MM.1S (cell line): ENCODE measurements at places on chromosomes 2 and 18.

DNA sequence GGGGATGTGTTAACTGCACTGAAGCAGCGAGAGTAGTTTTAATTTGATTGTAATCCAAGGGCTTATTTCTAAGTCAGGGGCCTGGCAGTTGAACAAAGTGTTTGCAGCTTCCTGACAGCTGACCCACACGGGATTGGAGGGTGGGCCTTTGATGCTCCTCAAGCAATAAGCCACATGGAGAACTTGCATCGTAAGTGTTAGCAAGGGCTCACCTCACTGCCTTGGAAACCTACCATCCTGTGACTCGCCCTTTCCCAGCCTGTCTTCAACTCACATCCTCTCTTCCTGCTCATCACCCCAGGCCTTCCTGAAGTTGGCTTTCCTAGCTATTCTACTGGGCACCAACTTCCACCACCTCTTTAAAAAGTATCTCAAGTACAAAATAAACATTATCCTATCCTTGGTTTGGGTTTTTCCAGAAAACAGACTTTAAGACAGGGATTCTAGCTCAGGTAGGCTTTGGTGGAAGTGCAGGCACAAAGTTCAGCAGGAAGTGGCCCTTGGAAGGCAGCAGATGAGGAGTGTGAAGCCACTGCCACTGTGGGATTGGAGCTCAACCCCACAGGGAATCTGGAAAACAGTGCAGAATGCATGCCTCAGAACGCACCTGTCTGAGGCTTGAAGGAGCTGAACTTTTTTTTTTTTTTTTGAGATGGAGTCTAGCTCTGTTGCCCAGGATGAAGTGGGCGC lies 31.6 kb downstream of the B3GNT2 start:
- DNase-seq, result no peak

DNA sequence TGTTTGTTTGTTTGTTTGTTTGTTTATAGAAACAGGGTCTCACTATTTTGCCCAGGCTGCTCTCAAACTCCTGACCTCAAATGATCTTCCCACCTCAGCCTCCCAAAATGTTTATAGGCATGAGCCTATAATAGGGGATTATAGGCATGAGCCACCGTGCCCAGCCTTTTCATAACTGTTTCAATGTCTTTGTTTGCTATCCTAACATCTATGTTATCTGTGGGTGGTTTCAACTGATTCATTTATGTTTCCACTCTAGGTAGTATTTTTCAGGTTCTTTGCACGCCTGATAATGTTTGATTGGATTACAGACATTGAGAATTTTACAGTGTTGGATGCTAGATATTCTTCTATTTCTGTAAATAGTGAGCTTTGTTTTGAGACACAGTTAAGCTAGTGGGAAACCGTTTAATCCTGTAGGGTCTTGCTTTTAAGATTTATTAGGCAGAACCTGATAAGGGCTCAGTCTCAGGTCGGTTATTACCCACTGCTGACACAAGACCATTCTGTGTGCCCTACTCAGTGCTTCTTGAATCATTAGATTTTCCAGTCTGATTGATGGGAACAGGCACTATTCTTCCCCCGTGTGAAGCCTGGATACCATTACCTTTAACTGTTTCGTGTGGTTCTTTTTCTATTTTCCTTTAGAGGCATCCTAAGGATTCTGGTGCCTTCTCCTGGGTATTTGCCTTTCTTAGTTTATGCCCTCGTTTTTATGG lies 76.5 kb upstream of the TMEM87B start:
- DNase-seq, result no peak

DNA sequence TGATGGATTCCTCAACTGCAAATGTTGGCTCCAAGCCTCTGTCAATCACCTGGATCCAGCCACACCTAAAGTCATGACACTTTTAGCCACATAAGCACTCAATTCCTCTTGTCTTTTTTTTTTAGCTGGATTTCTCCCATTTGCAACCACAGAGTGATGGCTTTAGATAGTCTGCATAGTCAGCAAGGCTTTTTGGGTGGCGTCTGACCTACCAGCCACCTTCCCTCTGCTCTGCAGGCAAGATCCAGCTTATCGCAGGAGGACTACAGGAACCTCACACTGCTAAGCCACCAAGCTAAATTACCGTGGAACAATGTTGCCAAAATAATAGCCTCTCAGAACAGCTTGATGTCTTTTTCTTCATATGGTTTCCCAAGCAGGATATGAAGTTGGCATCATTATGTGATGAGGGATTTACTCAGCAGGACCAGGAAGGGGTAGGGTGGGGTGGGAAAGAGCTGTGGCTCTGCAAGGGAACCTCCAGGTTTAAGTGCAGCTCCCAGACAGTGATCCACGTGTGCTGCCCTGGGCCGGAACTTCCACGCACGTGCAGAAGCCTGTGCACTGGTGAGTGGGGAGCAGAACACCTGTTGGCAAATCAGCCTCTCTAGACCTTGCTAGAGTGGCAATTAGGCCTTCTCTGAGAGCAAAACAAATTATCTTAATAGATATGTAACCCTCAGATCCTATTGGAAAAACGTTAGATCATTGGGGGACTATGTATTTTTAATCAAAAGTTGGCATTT lies 170.6 kb upstream of the NCK2 start:
- DNase-seq, result peak; percentile 52

DNA sequence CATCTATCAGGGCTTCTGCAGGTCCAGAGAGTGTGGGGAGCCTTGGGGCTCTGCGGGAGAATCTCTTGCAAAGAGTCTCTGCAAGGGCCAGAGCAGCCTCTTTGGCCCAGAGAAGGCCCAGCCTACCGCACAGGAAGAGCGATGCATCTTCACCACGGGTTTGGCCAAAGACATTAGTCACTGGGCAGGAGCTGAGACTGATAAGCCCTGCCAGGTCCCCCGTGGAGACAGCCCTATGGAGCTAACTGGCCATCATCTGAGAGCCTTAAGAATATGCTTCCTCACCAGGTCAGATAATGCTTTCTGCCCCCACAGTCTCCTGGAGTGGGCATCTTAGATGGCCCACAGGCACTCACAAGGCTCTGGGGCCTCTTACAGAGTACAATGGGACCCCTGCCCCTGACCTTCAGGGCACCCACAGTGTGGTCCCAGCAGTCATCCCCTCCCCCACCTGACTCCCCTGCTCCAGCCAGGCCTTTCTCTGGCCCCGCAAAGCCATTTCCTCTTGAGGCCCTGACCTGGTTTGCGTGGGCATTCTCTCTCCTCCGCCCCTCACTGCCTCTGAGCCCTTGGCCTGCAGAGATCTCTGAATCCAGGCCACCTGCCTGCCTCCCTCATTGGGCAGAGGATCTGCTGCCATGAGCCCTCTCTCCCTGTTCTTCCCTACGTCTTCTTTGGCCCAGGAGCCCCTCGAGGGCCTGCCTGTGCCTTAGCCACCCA lies 31.9 kb upstream of the MAPRE3 start:
- no peak for DNase-seq

DNA sequence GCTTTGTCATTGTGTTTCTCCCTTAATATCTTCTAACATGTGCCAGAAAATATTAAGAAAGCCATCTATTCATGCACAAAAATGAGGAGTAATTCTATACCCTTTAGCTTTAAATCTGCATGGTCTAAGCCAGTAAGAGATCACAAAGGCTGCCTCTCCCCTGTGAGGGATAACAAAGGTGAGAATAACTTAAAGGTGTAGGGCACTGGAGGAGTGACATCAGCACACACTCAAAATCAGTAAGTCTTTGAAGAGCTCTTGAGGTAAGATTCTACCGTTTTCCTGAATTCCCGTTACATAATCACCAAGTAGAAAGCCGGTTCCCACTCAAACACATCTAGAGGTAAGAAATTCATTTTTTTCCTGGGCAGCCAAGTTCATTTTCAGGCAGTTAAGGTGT lies 123.9 kb upstream of the SULT1C3 start:
- DNase-seq, result no peak
